Globus pallidus (tissue), 1 donor: ENCODE measurements at places on chromosomes 5 and 9.

DNA sequence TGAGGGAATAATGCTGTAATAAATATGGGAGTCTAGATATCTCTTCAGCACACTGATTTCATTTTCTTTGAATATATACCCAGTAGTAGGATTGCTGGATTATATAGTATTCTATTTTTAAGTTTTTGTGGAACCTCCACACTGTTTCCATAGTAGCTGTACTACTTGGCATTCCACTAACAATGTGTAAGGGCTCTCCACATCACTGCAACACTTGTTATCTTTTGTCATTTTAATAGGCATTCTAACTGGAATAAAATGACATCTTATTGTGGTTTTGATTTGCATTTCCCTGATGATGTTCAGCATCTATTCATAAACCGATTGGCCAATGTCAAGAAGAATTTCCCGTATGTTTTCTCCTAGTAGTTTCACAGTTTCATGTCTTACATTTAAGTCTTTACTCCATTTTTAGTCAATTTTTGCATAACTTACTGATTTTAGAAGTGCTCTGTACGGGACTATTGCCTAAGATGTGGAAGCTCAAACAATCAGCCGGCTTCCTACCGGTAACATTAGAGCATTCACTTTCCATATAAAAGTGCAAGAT is 1078.8 kb downstream of the TAF11L14 start:
- DNase-seq: no peak

DNA sequence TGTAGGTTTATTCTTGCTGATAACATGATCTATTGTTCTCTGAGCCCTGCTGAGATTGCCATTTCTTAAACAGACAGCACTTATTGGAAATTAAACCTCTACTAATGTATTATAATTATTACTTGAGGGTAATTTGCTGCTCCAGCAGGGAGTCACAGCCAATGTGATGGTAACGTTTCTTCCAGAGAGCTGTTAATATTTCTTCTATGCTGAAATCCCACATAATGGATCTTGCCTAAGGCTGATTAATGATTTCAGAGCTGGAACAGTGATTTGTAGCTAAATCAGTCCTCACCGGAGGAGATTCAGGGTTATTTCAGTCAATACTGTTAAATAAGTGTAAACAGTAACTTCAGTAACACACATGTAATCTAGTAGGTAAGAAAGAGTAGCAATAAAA is 170.1 kb downstream of the CDH12 start:
- no peak for DNase-seq

DNA sequence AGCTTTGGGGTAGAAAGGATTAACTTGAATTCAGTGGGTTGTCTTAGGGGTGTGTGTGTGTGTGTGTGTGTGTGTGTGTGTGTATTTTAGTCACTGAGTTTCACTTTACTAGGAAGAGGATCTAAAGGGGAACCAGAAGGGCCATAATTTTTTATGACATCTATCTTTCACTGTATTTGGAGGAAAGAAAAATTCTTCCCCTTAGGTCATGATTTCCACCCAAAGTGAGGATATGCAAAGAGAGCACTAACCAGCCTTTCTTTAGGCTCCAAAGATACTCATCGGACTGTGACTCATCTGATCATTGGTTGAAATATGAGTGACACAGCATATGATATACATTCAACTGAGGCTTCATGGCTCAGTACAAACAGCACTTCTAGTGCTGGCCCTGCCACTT is 75.2 kb upstream of the RASGRF2 start:
- DNase-seq: no peak

DNA sequence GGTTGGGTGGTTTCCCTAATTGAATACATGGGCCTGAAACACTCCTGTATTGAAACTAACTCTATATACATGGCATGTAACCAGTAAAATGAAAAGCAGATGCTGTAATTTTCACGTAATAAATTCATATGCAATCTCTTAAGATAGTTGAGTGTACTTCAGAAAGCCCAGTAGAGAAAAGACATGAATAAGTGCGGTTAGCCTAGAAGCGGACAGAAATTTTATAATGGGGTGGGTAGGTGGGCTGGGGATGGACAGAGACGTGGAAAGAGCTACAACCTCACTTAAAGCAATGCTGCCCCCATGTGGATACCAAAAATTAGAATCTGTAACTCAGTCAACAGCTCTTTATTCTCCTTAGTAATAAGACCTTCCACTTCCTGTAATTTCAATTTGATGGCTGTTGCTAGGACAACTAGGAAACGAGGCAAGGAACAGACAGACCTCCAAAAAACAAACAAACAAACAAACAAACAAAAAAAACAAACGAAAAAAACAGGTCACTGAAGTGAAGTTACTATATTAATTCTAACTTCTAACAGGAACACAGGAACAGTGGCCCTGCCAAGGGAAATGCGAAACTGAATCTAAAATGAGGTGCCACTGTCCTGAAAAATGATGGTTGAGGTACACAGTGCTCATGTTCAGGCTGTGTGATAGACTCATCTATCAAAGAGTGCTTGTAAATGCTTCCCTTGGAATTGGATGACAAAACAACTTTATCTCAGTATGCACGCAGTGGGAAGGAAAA is 103.4 kb upstream of the GNA14 start:
- peak; percentile 81 for DNase-seq

DNA sequence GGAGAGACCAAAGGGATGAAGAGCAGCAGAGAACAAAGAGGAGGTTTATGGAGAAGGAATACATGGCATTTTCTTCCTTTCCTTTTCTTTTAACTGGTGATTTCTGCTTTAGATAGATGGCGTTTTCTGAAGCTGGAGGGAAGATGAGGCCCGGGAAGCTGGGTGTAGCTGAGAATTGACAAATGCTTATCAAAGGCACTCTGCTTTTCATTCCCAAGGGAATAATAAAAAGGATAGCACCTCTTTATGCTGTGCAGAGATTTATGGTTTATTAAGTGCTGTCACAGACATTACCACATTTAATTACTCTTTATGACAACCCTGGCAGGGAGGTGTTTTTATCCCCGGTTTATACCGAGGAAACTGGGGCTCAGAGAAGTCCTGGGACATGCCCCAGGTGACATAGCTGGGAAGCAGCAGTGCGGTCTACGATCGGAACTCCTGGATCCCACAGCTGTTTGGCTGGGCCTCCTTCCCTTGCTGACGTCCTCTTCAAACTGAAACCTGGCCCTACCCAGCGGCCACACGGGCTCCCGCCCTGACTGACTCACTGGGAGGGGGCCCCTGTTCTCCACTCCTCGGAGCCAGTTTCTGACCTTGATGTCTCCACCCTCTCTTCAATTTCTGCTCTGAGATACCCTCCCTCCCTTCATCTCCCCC is 8.2 kb upstream of the EPB41L4B start:
- no peak for DNase-seq

- DNase-seq: no peak
Measured at GRCh38 chr5:19266791-19267190, 721.2 kb downstream of the CDH18 start.

- no peak for DNase-seq
Measured at GRCh38 chr9:124365036-124365435, 50.2 kb downstream of the PSMB7 start.

GRCh38 chr9:129580211-129580915 is 40.5 kb downstream of the C9orf50 start:
- DNase-seq: no peak
